Ascending aorta (tissue), 2 donors: ENCODE measurements at places on chromosomes 16 and 17. TPM values are rescaled to one million over a fixed set of nuclear protein-coding genes. Genes with fewer than 3 reads are reported as not detected.
A peak's percentile ranks its signal among the peaks of the same experiment; 100 is the strongest.

Gene SPATA33
- total RNA-seq = 0.21 TPM

- H3K27ac ChIP-seq = no peak overlapping the region
- H3K36me3 ChIP-seq = peaks cover 51% of the 10 kb centered on the region
- H3K4me3 ChIP-seq = no peak overlapping the region
- H3K4me1 ChIP-seq = no peaks in the 10 kb centered on the region
- DNase-seq = no peak
- H3K27me3 ChIP-seq = no peaks in the 10 kb centered on the region
Measured at GRCh38 chr16:27344721-27345120, 30.9 kb downstream of the IL4R start.

DNA sequence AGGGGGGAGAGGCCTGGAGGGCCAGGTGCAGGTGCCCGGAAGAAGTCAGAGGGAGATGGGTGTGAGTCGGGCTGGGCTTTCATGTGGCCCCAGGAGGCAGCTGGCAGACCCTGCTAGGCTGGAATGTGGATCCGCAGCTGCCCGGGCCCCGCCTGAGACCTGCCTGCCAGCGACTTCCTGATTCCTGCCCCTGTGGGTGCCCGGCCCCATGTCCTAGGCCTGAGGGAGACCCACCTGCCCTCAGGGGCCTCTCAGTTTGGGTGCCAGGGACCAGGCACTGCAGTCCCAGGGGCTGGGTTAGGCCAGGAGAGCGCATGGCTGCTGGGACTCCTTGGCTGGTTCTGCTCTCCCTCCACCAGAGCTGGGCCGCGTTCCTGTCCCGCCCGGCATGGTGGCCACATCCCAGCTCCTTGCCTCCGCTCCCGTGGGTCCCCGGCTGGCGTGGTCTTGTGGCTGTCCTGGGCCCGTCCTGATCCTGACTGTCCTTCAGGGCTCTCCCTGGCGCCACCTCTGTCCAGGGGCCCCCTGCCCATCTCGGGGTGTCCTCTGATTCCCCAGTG is 22.1 kb upstream of the SPNS2 start:
- DNase-seq = no peak
- no peaks in the 10 kb centered on the region for H3K27me3 ChIP-seq
- H3K4me1 ChIP-seq = no peaks in the 10 kb centered on the region
- H3K36me3 ChIP-seq = no peaks in the 10 kb centered on the region
- H3K4me3 ChIP-seq = no peak overlapping the region

GRCh38 chr16:85148931-85149330 is 36.7 kb upstream of the CIBAR2 start:
- no peak for DNase-seq
- H3K4me1 ChIP-seq = peaks cover 43% of the 10 kb centered on the region
- H3K4me3 ChIP-seq = no peak overlapping the region
- H3K27me3 ChIP-seq = no peaks in the 10 kb centered on the region
- no peak overlapping the region for H3K27ac ChIP-seq
- no peaks in the 10 kb centered on the region for H3K36me3 ChIP-seq

GRCh38 chr16:1144476-1145382 is 8.2 kb upstream of the CACNA1H start:
- no peak for DNase-seq
- H3K27ac ChIP-seq = no peak overlapping the region
- H3K4me3 ChIP-seq = no peak overlapping the region
- no peaks in the 10 kb centered on the region for H3K27me3 ChIP-seq
- H3K4me1 ChIP-seq = no peaks in the 10 kb centered on the region
- no peaks in the 10 kb centered on the region for H3K36me3 ChIP-seq

Gene TNFRSF13B
- not detected for total RNA-seq

Gene RNU2-1
- not detected for total RNA-seq

DNA sequence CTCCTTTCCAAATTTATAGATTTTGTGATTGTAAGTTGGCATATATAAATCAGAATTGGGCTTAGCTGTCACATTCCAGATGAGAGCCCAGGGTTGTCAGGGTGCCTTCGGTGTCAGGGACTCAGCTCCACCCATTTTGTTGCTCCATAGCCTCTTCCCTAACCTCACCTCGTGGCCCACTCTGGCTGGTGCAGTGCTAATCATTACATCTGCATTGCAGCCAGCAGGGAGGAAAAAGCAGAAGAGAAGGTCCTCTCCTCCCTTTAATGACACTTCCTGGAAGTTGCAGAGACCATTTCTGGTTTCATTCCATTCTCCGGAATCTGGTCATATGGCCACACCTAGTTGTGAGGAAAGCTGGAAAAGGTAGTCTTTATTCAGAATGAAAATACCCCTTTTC is 113.3 kb downstream of the CCT6B start:
- H3K36me3 ChIP-seq = no peaks in the 10 kb centered on the region
- H3K4me1 ChIP-seq = no peaks in the 10 kb centered on the region
- no peak overlapping the region for H3K27ac ChIP-seq
- H3K4me3 ChIP-seq = no peak overlapping the region
- no peaks in the 10 kb centered on the region for H3K27me3 ChIP-seq
- no peak for DNase-seq

- no peaks in the 10 kb centered on the region for H3K36me3 ChIP-seq
- no peak overlapping the region for H3K27ac ChIP-seq
- H3K4me1 ChIP-seq = no peaks in the 10 kb centered on the region
Measured at GRCh38 chr17:29018788-29019474, 13.1 kb upstream of the SEZ6 start.

DNA sequence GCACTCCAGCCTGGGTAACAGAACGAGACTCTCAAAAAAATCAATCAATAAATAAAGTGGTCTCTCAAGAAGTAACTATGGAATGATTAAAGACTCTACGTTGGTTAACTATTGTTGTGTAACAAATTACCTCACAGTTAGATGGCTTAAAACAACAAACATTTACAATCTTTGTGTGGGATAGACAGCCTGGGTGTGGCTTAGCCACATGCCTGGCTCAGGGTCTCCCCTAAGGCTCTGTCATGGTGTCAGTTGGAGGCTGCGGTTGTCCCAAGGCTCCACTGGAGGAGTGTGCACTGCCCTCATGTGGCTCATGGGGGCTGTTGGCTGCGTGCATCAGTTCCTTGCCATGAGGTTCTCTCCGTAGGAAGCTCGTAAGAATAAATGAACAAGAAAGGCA is 294.5 kb downstream of the SNX29 start:
- H3K4me3 ChIP-seq = no peak overlapping the region
- H3K27me3 ChIP-seq = no peaks in the 10 kb centered on the region
- H3K27ac ChIP-seq = no peak overlapping the region
- no peak for DNase-seq
- no peaks in the 10 kb centered on the region for H3K4me1 ChIP-seq

DNA sequence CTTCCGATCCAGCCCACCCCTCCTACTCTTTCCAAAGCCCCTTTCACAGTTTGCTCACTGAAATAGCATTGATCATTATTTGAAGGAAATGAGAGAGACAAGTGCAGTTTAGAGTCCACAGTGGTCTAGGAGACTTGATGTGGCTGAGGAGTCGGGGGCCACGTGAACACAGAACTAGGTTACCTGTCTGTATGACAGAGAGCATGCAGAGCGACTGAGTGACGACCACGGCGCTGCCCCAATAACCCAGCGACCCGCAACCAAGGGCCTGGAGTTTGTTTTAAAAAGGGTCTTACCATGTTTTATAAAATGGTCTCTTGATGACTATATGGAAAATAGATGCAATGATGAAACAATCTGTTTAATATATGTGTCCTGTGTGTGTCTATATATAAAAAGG is 39.5 kb downstream of the NDEL1 start:
- no peaks in the 10 kb centered on the region for H3K27me3 ChIP-seq
- peak overlapping the region; percentile 13 for H3K27ac ChIP-seq
- DNase-seq = no peak
- H3K4me1 ChIP-seq = peaks cover 31% of the 10 kb centered on the region

GRCh38 chr16:24609740-24610415 is 70.5 kb downstream of the RBBP6 start:
- peak overlapping the region; percentile 34 for H3K4me3 ChIP-seq
- H3K36me3 ChIP-seq = no peaks in the 10 kb centered on the region
- H3K27me3 ChIP-seq = no peaks in the 10 kb centered on the region
- peak; percentile 78 for DNase-seq
- no peak overlapping the region for H3K27ac ChIP-seq

- H3K27me3 ChIP-seq = no peaks in the 10 kb centered on the region
- H3K4me1 ChIP-seq = peaks cover 16% of the 10 kb centered on the region
- no peak for DNase-seq
- no peak overlapping the region for H3K4me3 ChIP-seq
- no peak overlapping the region for H3K27ac ChIP-seq
- H3K36me3 ChIP-seq = peaks cover 27% of the 10 kb centered on the region
Measured at GRCh38 chr17:75664099-75664549, 2.8 kb downstream of the RECQL5 start.

GRCh38 chr17:75970011-75970523 is 8.9 kb downstream of the ACOX1 start:
- no peak overlapping the region for H3K27ac ChIP-seq
- no peak for DNase-seq
- H3K27me3 ChIP-seq = no peaks in the 10 kb centered on the region

DNA sequence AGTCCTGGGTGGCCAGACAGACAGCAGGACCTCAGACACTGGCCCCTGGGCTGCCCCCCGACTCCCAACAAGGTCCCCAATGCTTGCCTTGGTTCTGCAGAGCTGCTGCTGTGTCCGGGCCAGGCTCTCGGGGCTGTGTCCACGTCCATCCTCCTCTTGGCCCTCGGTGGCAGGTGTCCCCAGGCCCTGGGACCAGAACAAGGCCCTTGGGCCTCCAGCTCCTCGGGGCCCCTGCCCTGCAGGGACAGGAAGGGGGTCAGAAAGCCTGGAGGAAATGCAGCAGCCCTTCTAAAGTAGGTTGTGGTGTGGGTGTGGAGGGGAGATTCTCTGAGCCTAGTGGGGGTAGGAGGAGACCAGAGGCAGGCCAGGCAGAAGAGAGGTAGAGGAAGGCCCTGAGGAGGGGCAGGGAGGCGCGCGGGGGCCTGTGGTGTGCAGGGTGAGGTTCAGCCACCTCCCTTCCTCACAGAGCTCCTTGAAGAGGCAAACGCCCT is 2.5 kb upstream of the AXIN1 start:
- H3K36me3 ChIP-seq = no peaks in the 10 kb centered on the region
- no peaks in the 10 kb centered on the region for H3K27me3 ChIP-seq
- H3K4me3 ChIP-seq = no peak overlapping the region
- H3K4me1 ChIP-seq = peaks cover 12% of the 10 kb centered on the region
- no peak overlapping the region for H3K27ac ChIP-seq

- H3K36me3 ChIP-seq = no peaks in the 10 kb centered on the region
- DNase-seq = no peak
- no peak overlapping the region for H3K4me3 ChIP-seq
- no peaks in the 10 kb centered on the region for H3K4me1 ChIP-seq
- no peak overlapping the region for H3K27ac ChIP-seq
- no peaks in the 10 kb centered on the region for H3K27me3 ChIP-seq
Measured at GRCh38 chr17:13788385-13788784, 186.7 kb upstream of the HS3ST3A1 start.

- no peak overlapping the region for H3K4me3 ChIP-seq
- H3K36me3 ChIP-seq = peaks cover 6% of the 10 kb centered on the region
- H3K27ac ChIP-seq = no peak overlapping the region
- no peaks in the 10 kb centered on the region for H3K27me3 ChIP-seq
- DNase-seq = no peak
Measured at GRCh38 chr16:88754912-88755744, 29.9 kb downstream of the PIEZO1 start.

Gene C1QTNF1
- total RNA-seq = 435 TPM

- no peaks in the 10 kb centered on the region for H3K36me3 ChIP-seq
- no peak overlapping the region for H3K4me3 ChIP-seq
- H3K4me1 ChIP-seq = peaks cover 11% of the 10 kb centered on the region
- no peak for DNase-seq
- no peak overlapping the region for H3K27ac ChIP-seq
- no peaks in the 10 kb centered on the region for H3K27me3 ChIP-seq
Measured at GRCh38 chr17:867896-868489, 85.8 kb downstream of the MRM3 start.

DNA sequence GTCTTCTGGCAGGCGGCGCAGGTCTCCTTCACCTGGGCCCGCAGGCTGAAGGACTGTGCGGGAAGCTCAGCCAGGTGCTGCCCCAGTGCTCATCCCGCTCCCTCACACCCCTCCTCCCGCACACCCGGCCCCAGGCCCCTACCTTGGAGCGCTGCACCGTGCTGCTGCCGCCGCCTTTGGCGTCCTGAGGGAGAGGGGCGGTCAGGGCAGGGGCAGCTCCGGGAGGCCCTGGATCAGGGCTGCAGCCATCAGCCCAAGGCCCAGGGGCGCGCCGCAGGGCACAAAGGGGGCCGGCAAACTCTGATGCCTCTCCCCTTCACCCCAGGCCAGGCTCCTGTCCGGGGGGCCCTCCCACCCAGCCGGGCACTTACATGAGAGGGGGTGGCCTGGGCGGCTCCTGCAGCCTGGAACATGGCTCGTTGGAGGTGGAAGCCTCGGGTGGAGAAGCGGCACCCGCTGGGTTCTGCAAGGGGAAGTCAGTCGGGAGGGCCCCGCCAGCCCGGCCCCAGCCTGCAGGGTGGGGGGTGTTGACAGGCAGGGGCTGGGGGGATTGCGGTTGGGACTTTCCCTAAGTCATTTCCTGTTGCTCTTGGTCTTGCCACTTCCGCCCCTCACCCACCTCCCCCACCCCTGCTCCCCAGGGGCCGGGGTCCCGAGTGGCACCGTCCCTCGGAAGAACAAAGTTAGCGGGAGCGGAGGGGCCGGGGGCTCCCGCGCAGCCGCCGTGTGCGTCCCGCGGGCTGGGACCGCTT is 863 bp downstream of the LIMD2 start:
- H3K27ac ChIP-seq = peak overlapping the region; percentile 54
- peak overlapping the region; percentile 63 for H3K4me3 ChIP-seq
- no peaks in the 10 kb centered on the region for H3K27me3 ChIP-seq
- no peak for DNase-seq
- peaks cover 9% of the 10 kb centered on the region for H3K4me1 ChIP-seq

DNA sequence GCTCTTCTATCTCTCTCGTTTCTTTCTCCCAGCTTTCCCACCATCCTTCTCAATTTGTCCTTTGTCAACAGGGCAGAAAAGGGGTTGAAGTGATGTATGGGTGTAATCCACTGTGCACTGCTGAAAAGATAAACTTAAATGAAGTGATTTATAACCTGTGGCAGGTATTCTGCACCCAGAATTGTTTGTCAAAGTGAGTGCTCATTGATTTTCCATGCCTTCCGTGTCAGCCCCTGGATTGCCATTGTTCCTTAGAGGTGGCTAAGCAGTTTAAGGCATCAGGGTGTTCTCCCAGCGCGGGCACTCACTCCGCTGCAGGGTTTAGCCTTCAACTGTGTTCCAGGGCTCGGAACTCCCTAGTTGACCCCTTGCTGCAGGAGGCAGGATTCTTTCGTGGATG is 82.9 kb downstream of the PITPNC1 start:
- no peaks in the 10 kb centered on the region for H3K27me3 ChIP-seq
- H3K36me3 ChIP-seq = no peaks in the 10 kb centered on the region
- no peak for DNase-seq
- no peak overlapping the region for H3K27ac ChIP-seq

GRCh38 chr17:76266244-76266938 is 1.2 kb downstream of the UBALD2 start:
- DNase-seq = no peak
- no peaks in the 10 kb centered on the region for H3K4me1 ChIP-seq
- H3K36me3 ChIP-seq = peaks cover 8% of the 10 kb centered on the region
- H3K4me3 ChIP-seq = peak overlapping the region; percentile 74
- H3K27ac ChIP-seq = peak overlapping the region; percentile 90
- H3K27me3 ChIP-seq = no peaks in the 10 kb centered on the region
